Activated CD8-positive, alpha-beta memory T cell treated with anti-CD3 and anti-CD28 coated beads for 48 hours (primary cell): ENCODE measurements at places on chromosomes 2 and 18.

GRCh38 chr18:48460929-48461583 lies 51.9 kb upstream of the ZBTB7C start:
- DNase-seq, result no peak

DNA sequence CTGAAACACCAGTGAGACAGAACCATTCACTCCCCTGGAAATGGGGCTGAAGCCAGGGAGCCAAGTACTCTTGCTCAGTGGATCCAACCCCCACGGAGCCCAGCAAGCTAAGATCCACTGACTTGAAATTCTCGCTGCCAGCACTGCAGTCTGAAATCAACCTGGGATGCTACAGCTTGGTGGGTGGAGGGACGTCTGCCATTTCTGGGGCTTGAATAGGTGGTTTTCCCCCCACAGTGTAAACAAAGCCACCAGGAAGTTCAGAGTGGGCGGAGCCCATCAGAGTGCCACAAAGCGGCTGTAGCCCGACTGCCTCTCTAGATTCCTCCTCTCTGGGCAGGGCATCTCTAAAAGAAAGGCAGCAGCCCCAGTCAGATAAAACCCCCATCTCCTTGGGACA lies 292.8 kb downstream of the LNPK start:
- DNase-seq, result no peak

- no peak for DNase-seq
Observed at GRCh38 chr18:27540111-27540510, 355.0 kb upstream of the CHST9 start.

DNA sequence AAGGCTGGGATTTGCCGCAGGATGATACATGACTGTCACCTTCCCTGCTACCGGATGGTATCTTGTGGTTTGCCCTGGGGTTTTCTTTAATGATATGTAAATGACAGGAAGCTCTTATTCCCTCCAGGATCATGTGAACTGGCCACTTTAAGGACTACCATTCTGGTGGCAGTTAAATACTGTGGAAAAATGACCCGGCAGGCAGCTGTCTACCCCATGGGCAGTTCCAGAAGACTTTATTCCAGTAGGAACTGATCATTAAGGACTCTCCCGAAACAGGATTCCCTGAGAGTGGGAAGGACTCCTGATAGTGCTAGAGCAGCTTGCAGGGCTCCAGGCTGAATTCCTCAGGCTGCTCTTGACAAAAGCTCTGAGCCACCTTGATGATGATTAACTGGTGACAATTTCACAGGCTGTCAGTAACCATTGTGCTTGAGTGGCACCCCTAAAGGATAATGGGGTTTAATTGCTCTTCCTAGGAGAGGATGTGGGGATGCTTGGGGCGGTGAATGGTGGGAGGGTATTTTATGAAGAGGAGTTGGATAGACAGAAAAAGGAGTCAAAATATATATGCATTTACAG lies 212.0 kb downstream of the CPS1 start:
- DNase-seq, result no peak

DNA sequence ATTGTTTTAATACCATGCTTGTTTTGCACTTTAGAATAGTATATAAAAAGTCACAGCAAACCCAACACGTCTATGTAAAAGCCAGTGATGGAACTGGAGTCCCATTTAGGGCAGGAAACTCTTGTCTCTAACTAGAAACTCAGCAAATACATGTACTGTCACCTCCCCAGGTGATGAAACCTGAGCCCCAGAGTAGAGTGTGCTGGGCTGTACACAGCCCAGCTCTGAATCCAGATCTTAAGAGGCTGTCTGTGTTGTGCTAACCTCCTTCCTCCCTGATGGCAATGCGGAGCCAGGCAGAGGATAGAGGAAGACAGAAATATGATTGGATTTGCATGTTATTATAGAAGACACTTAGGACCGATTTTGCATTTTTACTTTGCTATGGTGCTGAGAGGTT lies 317.5 kb upstream of the TRIB2 start:
- DNase-seq, result no peak

DNA sequence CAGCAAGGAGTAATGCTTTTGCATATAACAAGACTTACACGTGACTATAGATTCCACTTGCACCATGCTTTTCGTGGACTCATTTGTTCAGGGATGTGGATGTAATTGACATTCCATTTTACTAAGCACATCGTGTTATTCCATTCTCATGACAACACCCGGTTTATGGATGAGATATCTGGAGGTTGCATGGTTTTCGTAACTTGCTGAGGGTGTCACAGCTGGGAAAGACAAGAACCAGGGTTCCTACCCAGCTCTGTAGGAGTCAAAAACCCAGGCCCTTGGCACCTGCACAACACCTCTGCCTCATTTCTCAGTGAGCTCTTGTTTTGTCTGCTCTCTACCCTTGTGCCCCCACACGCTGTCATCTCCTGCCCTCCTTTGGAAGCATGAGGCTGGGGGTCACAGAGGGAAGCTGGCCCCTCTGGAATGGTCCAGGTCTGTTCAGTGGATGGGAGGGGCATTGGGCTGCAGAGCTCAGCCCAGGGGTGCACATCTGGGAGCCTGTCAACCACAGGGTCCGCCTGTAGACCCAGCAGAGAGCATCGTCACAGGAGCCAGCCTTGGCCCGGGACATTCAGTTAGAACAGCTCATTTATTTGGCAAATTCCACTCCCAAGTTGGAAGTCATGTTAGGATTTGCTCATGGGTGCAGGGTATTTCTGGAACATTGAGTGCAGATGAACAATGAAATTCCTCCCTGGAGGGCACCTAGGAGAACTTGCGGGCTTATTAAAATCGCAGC lies 120.1 kb upstream of the TWIST2 start:
- DNase-seq, result no peak

DNA sequence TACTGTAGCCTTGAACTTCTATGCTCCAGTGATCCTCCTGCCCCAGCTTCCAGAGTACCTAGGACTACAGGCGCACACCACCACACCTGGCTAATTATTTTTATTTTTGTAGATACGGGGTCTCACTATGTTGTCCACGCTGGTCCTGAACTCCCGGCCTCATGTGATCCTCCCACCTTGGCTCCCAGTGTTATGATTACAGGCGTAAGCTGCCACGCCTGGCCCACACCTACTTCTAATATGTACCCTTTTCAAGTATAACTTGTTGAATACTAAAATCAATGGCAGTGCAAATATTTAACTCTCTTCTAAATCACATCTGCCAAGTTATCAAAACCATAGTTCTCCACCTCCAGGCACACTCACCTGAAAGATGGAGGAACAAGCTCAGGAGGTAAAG lies 58.7 kb downstream of the ITSN2 start:
- DNase-seq, result no peak

GRCh38 chr2:29042561-29043075 lies 31.7 kb downstream of the PCARE start:
- no peak for DNase-seq

GRCh38 chr18:65081786-65082185 lies 669.0 kb upstream of the CDH7 start:
- no peak for DNase-seq

DNA sequence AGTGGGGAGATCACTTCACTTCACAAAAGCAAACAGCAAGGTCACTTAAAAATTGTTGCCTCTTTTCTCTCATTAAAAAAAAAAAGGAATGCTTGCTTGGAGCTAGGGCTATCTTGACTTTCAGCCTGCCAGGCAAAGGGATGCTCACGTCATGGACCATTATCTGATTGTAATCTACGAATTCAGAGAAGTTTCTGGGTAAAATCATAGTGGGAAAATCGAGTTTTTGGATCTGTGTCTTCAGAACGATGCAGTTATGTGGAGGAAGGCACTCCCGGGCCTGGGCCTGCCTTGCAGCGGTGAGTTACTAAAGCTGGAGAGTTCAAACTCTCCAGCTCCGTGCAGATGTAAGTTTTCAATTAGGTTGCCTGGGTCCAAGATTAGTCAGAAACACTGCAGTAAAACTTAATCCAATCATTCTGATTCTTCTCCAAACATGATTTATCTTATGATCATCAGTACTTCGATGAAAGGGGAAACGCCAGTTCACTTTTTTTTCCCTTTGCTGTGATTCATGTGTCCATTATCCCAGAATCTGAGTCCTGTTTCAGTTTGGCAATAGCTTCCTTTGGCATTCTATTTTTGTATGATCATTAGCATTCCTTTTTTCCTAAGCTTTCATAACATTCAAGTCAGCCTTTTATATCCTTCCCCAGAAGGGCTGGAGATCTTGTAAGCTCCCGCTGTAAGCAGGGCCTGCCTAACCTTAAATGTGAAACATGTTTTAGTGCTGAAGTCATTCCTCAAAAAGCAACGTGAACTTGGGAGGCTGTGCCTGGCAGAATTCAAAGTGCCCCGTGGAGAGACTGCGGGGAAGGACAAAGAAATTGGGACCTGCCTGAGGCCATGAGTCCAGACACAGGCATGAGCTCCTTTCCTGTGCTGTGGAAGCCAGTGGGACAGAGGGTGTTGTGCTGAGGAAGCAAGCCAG lies 119.3 kb upstream of the TWIST2 start:
- no peak for DNase-seq

DNA sequence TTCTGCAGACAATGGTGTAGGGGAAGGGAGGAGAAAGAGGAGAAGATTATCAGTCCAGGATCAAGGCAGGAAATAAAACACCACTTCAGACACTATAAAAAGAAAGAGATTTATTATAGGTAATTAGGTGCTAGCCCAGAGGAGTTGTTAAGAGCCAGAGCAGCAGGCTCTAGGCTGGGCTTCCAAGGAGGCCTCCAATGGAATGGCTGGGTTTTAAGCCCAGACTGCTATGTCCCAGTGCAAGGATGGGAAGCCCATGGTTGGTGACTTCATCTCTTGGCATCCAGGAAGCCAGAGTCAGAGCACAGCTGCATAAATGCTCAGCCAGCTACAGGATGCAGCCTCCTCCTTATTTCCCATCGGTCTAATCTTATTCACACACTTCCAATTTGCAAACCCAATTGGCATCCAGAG lies 95.6 kb downstream of the LAMA3 start:
- DNase-seq, result no peak
